Tongue (tissue), 3 donors: ENCODE measurements at places on chromosomes 1 and 21.

- peak; percentile 37 for DNase-seq
These were observed 124.8 kb downstream of the AK5 start for GRCh38 chr1:77406661-77407060.

DNA sequence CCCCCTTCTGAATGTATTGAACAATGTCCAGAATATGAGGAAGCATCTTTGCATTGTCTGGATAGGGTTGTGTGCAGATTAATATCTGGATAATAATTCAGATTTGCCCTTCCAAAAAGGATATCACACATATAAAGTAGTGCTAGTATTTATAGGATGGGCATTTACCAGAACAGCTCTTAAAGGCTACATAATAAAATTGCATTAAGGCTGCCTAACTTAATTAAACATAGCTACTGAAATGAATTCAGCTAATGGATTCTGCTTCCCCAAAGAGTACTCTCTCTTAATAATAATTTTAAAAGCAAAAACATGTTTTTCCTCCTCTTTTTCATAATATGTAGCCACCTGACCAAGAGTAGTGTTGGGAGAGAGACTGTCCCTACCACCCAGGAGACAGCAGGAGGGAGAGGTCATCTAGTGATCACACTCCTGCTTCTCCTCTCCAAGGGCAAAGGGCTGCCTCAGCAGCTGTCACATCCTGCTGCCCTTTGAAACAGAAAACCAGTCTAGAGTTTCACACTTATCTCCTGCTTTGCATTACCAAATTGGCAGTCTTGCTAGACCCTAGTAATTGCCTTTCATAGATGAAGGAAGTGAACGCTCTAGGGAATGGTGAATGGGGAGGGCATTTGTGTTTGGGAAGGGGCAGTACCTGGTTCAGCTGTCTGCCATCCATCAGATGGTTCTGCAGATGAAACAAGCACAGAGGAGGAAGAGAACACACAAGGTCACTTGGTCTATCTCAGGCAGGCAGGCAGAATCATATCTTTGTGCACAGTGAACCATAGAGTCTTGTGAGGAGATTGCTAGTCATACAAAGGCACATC, 29.3 kb upstream of the DDAH1 start:
- DNase-seq, result peak; percentile 54

GRCh38 chr21:44568667-44569556, 4.6 kb upstream of the KRTAP10-4 start:
- DNase-seq, result peak; percentile 48

GRCh38 chr1:31423418-31423947, 10.5 kb downstream of the SERINC2 start:
- no peak for DNase-seq

- DNase-seq, result peak; percentile 95
These were observed 4.9 kb upstream of the POFUT2 start for GRCh38 chr21:45292399-45293219.

- no peak for DNase-seq
These were observed 118.8 kb downstream of the AJAP1 start for GRCh38 chr1:4773226-4773625.

DNA sequence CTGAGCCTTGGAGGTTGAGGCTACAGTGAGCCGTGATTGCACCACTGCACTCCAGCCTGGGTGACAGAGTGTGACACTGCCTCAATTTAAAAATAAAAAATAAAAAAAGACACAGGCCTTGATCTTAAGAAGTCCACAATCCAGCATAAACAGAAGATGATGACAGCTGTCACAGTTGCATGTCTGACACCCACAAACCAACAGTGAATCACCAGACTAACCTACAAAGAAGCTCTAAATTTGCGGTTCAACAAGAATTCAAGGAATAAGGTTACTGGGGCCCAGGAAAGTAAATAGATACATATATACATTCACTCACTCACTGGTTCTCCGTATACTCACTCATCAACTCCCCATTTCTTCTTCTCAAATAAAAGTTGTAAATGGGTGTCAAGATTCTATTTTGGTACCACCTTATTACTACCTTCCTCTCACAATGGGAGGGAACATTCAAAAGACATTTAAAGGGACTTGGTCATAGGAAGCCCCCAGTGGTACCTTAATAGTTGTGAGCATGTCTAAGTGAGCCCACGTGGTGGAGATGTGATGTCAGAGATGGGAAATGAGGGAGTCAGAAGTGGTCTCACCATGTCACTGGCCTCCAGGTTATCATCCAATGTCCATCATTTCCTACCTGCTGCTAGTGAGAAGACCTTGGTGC, 66.9 kb upstream of the PRDX6 start:
- no peak for DNase-seq

DNA sequence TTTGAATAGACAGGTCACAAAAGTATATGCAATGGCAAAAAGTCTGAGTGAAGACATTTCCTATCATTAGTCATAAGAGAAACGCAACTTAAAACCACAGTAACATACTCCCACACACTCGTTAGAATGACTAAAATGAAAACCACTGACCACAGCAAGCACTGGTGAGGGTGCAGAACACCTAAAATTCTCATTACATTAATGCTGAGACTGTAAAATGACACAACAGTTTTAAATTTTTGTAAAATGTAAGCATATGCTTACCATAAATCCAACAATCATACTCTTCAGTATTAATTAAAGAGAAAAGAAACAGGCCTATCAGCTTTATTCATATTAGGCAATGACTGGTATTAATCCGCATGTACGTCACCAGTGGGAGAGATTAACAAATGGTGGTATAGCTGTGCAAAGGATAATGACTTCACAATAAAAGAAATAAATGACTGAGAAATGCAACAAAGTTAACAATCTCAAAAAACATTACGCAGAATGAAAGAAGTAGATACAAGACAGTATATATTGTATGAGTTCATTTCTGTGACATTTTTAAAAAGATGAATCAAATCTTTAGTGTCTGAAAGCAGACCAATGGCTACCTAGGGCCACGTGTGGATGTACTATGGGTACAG, 253.5 kb downstream of the AKT3 start:
- no peak for DNase-seq

DNA sequence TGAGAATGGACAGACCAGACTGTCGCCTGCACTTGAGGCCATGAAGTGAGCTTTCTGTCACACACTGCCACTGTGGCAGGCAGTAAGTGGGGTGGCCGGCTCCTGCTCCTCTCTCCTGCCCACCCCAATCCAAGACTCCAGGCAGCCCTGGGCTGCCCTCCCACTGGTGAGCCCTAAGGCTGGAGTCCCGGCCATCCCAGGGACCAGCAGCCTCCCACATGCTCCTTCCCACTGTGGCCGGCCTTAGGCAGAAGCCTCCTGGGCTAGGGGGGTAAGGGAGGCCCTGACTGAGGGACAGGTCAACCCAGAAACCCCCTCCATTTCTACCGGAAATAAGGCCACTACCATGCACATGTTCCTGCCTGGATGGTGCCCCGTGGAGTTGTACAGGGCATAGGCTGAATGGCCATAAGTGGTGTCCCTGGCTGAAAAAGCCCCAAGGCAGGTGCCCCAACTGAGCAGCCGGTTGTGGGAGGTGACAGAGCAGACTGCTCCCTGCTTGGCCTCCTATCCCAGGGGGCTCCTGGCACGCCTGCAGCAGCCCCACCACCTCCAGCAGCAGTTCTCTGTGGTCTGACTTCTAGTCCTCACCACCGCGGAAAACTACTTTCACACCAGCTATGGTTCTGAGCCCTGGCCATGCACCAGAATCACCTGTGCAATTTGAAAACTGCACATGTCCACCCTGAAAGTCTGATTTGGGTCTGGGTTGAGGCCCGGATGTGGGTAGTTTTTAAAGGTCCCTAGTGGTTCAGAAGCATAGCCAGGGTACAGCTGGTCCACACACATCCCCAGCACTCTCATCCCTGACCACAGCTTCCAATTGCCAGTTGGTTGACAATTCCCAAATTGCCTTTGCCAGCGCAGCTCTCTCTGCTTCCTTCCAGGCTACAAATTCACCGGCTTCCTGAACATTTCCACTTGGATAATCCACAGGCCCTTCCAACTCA, 1.6 kb upstream of the ARTN start:
- no peak for DNase-seq

DNA sequence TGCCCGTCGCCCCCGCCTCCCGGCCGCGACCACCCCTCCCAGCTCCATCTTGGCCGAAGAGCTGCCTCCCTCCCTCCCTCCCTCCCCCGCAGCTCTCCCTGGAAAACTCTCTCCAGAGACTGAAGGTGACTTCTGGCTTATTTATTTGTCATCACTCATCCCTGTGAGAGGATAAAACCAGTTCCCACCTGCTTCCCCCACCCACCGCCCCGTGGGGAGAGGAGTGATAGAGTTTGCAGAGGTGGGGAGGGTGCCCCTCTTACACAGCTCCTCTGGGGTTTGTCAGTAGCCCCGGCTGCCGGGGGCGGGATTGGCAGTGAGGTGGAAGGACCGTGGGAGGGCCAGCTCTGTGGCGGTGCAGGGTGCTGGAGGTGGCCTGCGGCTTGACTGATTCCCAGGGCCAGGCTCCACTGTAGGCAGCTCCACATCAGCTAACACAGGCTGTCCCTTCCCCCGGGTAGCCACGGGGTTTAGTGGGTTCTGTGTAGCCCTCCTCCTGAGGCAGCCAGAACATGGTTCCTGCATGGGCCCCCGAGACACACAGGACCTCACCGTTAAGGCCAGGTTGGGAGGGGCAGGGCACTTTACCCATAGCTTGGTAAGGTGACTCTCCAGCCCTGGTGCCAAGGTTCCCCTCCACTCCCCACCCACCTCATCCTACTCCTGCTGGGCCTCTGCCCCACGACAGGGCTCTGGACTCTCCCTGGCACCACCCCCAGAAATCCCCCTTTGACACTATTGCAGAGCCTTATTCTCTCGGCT, 62.2 kb downstream of the ELK4 start:
- DNase-seq, result no peak

GRCh38 chr21:36188081-36188681, 31.6 kb downstream of the DOP1B start:
- DNase-seq, result no peak

DNA sequence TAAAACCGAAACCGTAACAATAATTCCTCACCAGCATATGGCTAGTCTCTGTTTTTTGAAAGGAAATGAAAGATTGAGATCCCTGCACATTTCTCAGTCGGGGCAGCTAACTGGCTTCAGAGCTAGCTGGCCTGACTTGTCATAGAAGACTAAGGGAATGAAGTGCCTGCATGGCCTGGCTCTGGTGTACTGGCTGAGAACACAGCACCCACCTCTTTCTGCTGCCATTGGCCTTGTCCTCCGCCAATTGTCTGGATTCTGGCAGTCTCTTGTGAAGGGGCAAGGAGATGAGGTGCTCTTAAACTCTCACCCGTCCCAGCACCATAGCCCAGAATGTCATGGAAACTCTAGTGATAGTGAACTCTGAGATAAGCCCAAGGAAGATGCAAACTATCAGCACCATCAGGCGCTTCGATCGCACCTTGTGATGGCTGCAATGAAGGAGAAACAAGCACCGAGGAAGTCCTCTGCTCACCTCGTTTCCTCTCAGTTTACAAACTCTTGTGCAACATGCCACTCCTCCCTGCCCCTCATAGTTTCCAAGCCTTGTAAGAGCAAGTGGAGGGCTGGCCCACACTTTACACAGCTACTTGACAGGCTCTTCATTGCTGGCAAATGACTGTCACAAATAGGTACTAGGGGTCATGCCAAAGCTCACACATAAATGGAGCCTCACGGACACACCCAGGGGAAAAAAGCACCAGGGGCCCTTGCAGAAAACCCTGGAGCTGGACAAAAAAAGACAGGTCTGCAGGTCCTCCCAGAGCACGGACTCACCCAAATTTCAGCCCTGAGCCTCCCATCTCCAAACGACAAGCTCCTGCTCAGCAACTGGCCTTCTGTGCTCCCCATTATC, 16.4 kb downstream of the INPP5B start:
- DNase-seq, result peak; percentile 30

- DNase-seq, result no peak
These were observed 143.3 kb upstream of the JUN start for GRCh38 chr1:58927041-58927721.

DNA sequence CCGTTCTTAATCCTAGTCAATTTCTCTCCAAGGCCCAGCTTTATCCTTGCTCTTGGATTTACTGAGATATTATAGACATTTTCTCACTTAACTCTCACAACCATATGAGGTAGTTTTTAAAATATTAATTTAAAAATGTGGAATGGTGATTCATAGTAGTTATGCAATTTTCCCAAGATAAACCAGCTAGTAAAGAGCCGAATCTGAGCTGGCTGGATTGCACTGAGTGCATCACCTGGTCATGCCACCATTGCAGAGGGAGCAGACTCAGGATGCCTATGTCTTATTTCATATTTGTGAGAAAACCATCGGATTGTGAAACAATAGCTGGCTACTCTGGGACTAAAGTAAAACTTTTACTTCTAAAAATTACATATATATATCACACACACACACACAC, 494.0 kb downstream of the KCNT2 start:
- DNase-seq, result no peak

- no peak for DNase-seq
These were observed 83.8 kb downstream of the PLXNA2 start for GRCh38 chr1:208160259-208160819.

DNA sequence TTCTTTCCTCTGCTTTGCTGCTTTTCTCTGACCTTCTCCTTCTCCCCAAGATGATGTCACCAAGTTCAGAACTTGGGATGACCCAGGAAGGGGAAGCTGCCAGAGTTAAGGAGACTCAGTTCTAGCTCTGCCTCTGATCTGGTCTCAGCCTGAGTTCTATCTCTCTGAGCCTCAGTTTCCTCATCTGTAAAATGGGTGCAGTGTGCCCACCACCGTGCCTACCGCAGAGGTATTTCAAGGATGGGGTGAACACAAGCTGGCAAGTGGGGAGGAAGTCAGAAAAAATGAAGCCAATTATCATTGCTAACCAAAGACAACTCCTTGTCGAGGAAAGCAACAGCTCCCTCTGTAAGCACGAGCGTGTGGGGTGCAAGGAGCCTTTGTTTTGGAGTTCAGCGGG, 249.7 kb downstream of the KAZN start:
- DNase-seq, result no peak

DNA sequence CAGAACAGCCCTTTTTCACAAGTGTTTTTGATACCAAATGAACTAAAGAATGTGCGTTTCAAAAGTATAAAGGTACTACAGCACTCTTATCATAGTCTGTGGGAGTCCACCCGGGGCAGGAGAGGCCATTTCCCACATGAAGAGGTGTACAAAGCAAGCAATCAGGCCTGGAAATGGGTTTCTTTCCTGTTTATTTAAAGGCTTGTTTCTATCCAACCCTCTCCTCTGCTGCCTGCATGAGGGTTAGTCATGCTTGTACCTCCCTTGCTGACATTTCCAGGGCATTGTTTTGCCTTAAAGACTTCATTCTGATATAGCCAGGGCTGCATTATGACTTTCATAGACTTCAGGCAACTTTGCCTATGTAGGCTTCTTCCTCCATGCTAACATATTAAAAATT, 11.6 kb downstream of the SELP start:
- DNase-seq, result no peak

GRCh38 chr1:58844176-58844575, 60.3 kb upstream of the JUN start:
- no peak for DNase-seq

- peak; percentile 61 for DNase-seq
These were observed 53.1 kb downstream of the DOP1B start for GRCh38 chr21:36209626-36210171.

DNA sequence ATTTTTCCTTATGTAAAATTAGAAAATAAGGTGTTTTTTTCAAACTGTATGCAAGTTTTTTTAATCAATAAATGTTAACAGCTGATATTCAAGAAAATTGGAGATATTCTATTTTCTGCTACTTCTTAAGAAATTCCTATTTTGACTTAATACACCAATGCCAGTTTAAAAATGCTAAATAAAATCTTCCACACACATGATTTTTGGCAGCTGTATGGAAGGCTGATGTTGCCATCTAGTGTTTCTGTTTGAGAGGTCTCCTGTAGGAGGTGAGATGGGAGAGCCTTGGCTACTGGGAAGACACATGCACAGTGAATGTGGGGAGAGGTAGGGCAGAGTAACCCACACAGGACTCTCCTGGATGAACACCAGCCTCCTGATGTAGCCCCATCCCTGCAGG, 29.2 kb upstream of the OR2B11 start:
- DNase-seq, result peak; percentile 62
